ENCODE measurements at places on chromosomes 4 and X.

DNA sequence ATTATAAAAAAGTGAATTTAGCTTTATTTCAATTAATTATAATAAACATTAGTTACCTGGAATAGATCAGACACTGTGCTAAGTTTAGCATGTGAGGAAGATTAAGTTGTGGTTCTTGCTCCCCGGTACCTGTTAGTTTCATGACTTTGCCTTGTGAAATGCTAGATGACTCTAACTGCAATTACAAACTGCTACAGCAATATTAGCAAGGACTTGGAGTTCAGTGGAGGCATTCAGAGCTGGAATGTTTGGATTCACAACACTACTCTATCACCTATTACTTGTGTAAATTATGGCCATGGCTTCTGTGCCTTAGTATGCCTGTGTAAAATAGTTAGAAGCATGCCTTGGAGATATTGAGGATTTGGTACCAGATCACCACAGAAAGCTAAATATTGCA lies 21.4 kb upstream of the ANXA10 start:
- no peak for DNase-seq

- no peak for DNase-seq
Measured at GRCh38 chr4:120761070-120761469, 161.5 kb downstream of the PRDM5 start.

DNA sequence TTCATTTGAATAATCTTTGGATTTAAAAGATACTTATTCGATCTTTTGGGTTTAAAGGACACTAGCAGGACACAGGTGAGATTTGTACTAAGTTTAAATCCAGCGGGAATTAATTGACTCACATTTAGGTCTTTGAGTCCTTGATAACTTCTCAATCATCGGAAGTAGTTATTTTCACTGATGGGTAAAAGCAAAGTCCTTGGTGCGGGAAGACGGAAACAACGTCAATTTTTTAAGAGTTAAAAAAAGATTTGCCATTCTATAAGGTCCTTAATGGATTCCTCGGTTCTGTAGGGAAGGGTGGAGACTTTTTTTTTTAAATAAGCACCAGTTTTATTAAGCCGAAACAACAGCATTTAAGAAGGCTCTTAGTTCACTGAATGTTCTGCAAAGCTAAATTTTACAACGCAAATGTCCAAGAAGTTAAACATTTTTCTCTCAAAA lies 2.9 kb downstream of the TMSB4X start:
- DNase-seq: peak; percentile 25

DNA sequence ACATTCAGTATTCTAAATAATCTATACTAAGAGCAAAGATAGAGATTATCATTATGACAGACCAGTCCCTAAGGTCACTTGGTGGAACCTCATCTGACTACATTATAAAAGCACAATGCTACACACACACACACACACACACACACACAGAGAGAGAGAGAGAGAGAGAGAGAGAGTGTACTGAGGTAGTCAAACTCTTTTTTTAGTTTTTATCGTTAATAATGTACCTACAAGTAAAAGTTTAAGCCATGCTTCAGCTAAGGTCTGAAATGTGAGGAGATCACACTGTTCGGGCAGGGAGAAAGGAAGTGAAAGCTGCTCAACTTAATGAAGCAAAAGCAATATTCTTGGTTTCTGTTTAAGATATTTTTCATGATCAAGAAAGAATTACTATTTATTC lies 75.8 kb upstream of the CCDC160 start:
- DNase-seq: no peak

DNA sequence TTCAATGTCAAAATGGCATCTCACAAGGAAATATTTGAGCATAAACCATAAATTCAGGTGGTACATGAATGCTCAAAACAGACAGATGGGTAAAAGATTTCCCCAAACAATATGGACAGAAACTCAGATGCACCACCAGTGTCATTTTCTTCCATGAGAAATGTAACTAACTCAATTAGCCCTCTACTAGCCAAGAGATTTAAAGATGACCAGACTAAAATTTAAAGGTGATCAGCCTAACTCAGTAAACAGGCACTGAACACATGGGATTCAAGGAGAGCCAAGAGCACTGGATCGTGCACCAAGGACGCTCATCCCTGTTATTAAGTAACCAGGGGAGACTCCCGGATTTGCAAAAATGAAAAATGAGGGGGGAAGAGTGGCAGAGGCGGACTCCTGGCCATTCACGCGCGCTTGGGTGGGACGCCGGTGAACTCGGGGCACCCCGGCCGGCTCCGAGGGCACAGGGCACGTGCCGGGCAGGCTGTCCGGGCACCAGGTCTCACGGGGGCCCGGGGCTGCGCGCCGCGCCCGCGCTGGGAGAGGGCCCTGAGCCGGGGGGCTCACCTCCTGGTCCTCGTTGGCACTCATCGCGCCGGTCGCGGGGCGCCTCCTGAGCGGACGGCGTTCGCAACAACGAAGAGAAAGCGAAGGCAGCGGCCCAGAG lies 490 bp downstream of the RWDD4 start:
- DNase-seq: peak; percentile 37

- DNase-seq: no peak
Measured at GRCh38 chr4:188196134-188196735, 57.0 kb downstream of the TRIML1 start.

- DNase-seq: peak; percentile 58
Measured at GRCh38 chr4:147360301-147360700, 120.6 kb upstream of the EDNRA start.

- no peak for DNase-seq
Measured at GRCh38 chr4:183132865-183133264, 33.8 kb downstream of the WWC2 start.

DNA sequence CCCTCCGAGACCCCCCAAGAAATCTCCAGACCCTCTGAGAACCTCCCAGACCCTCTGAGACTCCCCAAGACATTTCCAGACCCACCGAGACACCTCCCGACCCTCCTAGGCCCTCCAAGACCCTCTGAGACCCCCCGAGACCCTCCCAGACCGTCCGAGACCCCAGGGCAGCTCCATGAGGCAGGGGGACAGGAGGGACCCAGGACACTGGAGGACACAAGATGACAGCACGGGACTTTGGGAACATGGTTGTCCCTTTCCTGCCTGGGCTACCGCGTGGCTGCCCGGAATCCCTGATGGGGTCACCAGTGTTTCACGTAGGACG lies 10.3 kb downstream of the CTBP1 start:
- no peak for DNase-seq

DNA sequence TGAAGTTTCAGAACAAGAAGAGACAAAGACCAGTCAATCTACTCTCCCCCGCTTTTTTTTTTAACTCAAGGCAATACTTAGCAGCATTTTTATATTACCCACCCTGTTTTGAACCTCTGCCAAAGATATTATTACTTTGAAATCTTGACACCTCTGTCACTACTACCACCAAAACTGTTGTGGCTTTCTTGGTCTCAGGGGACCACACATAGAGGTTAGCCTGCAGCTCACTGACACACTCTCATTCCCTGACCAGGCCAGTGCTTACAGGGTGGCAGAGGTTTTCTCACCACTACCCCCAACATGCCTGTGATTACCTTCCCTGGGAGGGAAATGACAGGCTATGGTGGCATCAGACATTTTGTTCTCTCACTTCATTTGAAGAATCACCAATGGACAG lies 137.4 kb upstream of the STIM2 start:
- no peak for DNase-seq

- no peak for DNase-seq
Measured at GRCh38 chrX:25016938-25017598, 1.3 kb upstream of the ARX start.

DNA sequence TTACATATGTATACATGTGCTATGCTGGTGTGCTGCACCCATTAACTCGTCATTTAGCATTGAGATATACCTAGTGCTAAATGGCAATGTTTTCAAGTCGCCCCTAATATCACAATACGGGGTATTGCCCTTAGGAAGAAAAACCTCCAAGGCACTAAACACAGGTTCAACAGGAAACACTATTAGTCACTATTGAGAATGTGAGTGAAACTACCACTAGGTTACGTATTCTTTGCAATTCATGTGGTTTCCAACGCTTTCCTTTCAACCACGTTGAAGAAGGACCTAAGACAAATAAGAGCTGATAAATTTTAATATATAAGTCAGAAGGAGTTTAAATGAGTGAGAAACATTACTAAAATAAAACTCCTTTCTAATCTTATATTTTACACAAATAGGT lies 134.7 kb upstream of the SPANXN4 start:
- DNase-seq: no peak

GRCh38 chr4:181757910-181758660 lies 485.1 kb upstream of the TENM3 start:
- DNase-seq: no peak

- DNase-seq: no peak
Measured at GRCh38 chr4:37710491-37710890, 24.3 kb upstream of the RELL1 start.
